ENCODE measurements at places on chromosomes 7 and 10.

- no peak for DNase-seq
Measured at GRCh38 chr7:2719007-2719406, 31.0 kb downstream of the AMZ1 start.

GRCh38 chr10:99850767-99851340, 68.4 kb downstream of the ABCC2 start:
- no peak for DNase-seq

- DNase-seq, result no peak
Measured at GRCh38 chr10:11091517-11092102, 73.9 kb downstream of the CELF2 start.

- no peak for DNase-seq
Measured at GRCh38 chr7:78333530-78334425, 535.2 kb downstream of the PHTF2 start.

DNA sequence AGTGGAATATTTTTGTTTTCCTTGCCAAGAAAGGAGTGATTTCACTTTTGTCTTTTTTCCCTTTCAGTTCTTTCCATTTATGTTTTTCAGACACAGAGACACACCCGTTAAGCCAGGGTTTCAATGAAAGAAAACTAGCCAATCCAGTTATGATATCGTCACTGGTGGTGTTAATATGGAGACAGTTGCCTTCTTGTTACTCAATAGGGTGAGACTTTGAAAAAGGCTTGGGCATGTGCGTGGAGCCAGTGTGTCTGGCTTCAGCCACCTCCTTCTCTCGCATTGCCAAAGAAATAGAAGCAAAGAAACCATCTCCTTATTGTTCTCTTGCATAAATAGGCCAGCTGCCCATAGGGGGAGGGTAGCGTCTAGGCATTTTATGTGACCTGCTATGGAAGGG, 84.1 kb upstream of the DLX6 start:
- DNase-seq, result no peak

DNA sequence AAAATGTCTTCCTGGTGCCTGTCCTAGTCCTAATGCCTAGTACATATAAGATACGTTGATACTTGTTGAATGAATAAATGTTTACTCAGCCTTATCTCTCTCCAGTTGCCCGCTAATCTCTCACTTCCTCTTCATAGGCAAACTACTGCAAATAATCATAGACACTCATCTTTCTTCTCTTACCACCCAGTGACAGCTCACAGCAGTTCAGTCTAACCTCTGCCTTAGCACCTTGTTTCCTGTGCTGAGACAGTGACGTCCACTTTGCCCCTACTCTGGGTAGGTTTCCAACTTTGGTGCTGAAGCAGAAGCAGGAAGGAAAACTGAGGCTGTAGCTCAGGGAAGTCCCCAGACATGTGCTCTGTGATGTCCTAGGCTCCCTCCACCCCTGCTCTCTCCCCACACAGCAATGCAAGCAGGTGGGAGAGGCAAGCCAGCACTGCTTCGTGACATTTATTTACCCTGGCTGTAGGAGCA, 45.5 kb upstream of the RHOBTB1 start:
- no peak for DNase-seq

DNA sequence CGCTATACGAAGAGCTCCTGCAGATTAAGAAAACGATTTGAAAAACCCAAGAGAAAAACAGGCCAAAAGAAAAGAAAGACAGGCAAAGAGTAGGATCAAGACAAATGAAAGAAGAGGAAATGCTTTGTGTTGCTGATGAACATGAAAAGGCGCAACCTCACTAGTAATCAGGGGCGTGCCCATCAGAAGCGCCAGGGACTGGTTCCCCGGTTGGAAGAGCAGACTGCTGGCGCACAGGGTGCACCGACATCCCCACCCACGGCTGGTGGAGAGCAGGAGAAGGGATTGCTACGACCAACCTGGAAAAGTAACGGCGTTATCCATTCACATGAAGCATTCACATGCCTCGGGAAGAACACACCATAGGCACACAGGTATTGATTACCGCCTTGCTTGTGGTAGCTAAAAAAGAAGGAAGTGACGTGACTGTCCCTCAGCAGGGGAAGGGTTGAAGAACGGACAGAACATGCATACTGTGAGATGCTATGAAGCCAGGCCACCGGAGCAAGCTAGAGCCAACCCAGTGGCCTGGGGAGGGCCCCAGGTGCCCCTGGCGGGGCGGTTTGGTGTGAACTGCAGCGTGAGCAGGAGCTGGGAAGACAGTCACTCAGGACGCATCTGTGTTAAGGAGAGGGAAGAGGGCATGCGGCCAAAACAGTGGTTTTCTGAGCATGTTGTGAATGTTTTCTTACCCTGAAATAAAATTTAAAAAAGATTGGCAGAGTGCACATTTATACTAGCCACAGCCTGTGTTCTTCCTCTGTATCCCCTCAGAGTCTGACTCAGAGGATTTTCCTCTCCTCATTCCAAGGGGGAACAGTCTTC, 18.3 kb downstream of the AGAP3 start:
- no peak for DNase-seq

DNA sequence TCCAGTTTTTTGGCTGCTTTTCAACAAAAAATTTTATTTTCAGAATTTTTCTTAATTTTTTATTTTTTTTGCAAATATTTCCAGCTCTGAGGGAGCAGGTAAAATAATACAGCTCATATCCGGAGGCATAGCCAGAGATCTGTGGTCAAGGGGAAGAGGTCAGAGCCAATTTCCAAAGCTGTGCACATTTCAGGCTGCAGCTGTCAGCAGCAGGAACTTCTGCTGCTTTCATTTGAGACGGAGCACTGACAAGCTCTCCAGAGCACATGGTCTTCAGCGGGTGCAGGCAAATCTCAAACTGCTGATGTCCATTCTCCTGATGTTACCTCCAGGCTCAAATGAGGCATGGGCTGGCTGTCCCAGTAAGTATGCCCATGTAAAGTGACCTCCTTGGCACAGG, 31.1 kb downstream of the SLC26A4 start:
- DNase-seq, result no peak

GRCh38 chr7:68699090-68699711, 899.1 kb upstream of the AUTS2 start:
- no peak for DNase-seq

DNA sequence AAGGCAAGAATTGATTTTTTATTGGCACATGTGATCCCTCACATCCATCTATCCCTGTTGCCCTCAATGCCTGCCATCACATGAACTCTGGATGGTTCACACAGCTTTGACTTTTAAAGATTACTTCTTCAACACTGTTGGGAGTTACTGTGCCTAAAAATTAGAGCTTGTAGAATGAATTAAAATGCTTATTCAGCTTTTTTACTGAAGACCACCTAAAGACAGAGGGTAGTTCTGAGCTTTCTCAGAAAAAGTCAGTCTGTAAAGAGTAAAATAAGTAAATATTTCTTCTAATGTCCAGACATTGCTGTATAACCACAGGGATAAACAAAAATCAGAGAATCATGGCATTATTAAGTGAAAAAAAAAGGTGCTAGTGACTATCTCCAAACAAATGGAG, 93.3 kb upstream of the CSTF2T start:
- DNase-seq, result no peak

- DNase-seq, result no peak
Measured at GRCh38 chr10:117830787-117831212, 215.9 kb downstream of the RAB11FIP2 start.

- DNase-seq, result no peak
Measured at GRCh38 chr7:4784799-4785198, 9.4 kb downstream of the AP5Z1 start.

- DNase-seq, result no peak
Measured at GRCh38 chr10:124736491-124737136, 7.6 kb downstream of the FAM53B start.

GRCh38 chr7:5397736-5398135, 25.9 kb downstream of the TNRC18 start:
- DNase-seq, result no peak

DNA sequence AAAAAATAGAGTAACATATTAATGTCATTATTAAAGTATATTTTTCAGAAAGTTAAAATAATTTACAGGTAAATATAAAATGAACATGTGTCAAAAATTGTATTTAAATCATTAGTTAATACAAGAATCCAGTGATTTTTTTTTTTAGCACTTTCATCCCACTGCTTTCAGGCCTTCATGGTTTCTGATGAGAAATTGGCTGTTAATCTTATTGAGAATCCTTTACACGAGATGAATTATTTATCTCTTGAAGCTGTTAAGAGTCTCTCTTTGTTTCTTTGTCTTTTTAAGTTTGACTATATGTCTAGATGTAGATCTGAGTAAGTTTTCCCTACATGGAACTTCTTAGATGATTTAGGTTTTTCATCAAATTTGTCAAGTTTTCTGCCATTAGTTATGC, 578.5 kb upstream of the KCND2 start:
- no peak for DNase-seq

DNA sequence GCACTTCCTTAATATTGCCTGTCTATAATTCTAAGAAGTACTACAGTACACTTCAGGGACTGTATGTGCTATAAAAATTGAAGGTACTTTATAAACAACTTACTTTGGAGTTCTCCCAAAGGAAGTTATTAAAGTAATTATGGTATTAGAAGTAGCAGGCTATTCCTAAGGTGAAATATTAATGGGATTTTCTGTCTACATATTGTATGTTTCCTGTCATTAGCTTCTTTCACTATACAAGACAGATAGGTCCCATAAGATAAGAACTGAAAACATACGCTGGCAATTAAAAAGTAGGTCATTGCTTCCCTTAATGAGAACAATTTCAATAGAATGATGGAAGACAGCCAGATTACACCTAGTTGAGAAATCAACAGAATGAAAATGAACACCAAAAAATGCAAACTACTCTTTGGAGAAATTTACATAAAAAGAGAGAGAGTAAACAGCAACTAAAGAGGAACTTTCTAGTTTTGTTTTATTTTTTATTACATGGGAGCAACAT, 147.0 kb downstream of the HBP1 start:
- no peak for DNase-seq

- no peak for DNase-seq
Measured at GRCh38 chr10:96153070-96153469, 23.0 kb downstream of the ZNF518A start.

DNA sequence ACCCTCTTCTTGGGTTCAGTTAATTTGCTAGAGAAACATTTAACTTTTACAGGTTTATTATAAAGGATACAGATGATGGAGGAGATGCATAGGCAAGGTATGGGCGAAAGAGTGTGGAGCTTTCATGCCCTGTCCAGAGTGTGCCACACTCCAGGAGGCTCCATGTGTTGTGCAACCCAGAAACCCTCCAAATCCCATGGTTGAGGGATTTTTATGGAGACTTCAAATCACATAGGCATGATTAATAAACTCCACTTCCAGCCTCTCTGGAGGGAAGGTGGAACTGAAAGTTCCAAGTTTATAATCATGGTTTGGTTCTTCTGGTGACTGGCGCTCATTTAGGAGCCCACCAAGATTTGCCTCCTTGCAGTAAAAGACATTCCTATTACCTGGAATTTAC, 159.9 kb downstream of the PHTF2 start:
- DNase-seq, result no peak

DNA sequence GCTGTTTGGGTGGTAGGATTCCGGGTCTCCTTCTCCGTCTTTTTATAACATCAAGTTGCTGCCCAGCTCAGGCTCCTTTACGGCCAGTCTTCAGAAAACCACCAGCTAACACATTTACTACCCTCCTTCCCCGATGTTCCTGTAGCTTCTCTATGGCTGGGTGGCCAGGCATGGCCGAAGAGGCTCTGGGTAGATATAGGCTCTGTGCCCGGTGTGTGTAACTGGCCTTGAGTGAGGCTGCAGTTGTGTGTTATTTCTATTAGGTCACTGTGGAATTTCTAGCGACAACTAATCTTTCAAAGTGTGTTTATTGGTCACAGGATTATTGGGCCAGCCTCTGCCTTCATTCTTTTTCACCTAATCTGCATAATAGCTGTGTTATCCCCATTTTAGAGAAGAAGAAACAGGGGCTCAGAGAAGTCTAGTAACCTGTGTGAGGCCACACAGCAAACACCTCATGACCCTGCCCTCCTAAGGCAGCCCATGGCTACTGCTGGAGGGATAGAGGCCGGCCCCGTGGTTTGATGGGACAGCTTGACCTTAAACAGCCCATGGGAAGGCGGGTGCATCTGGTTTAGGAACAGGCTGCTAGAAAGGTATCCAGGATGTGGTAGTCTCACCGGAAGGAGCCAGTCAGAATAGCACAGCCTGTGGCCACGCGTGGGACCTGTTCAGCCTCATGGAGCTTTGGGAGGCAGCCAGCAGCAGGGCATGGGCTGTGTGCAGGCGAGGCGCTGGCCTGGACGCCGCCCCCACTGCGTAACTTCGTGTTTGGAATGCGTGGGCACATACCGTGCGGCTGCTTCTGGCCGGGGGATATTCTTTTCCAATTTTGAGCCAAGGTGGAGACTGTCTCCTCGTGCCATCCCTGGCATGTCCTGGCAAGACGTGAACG, 29.7 kb downstream of the HTRA1 start:
- DNase-seq, result no peak

DNA sequence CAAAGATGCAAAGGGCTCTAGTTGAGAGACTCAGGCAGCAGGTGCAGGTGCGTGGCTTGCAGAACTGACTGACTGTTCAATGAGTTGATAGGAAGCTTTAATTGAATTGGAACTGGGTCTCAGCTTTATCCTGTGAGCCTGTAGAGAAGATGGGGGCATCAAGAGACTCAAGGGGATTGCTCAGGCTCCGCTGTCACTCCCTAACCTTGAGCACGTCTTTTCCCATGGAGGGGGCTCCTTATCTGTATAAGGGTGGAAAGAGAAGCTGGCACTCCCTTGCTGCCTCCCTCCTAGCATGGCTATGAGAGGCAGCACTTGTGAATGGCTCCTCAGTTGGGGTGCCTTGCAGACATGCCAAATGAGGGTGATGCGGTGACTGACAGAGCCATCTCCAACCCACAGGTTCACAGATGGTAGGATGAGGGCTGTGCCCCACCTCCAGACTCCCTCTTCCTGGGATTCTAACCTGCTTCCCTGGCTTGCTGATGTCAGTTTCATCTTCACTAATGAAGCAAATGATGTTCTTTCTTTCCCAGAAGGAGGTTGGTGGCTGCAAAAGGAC, 12.4 kb upstream of the PLEKHA1 start:
- DNase-seq, result no peak

DNA sequence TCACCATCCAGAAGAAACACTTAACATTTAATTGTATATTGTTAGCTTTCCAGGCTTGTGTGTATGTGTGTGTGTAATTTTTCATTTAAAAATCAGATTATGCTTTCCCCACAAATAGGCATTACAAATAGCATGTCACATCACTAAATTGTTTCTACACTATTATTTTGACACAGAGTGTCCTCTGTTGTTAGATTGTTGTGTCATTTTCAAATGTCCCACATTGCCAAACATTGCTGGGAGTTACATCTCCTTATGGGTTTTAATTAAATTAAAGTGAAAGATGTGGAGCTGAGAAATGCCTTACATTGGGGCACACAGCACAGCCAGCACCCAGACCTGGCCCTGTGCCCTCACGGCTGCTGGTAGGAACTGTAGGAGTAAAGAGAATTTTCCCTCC, 295.6 kb downstream of the ZEB1 start:
- no peak for DNase-seq

DNA sequence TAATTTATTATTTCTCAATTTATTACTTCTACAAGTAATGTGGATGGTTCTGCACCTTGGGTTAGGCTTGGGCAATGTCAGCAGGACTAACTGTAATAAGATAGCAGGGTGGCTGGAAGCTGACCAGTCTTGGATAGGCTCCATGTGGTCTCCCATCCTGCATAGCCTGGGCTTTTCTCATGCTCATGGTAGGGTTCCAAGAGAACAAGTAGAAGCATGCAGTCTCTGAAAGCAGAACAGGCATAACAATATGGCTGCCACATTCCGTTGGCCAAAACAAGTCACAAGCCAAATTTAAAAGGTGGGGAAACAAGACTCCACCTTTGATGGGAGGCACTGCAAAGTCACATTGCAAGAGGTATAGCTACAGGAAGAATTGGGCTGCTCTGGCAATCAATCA, 98.6 kb upstream of the MDFIC start:
- DNase-seq, result no peak

- DNase-seq, result no peak
Measured at GRCh38 chr7:130948822-130949221, 214.8 kb upstream of the KLF14 start.
